ENCODE measurements at places on chromosomes 5 and 9. TPM values are rescaled to one million over a fixed set of nuclear protein-coding genes. Genes with fewer than 3 reads are reported as not detected.

DNA sequence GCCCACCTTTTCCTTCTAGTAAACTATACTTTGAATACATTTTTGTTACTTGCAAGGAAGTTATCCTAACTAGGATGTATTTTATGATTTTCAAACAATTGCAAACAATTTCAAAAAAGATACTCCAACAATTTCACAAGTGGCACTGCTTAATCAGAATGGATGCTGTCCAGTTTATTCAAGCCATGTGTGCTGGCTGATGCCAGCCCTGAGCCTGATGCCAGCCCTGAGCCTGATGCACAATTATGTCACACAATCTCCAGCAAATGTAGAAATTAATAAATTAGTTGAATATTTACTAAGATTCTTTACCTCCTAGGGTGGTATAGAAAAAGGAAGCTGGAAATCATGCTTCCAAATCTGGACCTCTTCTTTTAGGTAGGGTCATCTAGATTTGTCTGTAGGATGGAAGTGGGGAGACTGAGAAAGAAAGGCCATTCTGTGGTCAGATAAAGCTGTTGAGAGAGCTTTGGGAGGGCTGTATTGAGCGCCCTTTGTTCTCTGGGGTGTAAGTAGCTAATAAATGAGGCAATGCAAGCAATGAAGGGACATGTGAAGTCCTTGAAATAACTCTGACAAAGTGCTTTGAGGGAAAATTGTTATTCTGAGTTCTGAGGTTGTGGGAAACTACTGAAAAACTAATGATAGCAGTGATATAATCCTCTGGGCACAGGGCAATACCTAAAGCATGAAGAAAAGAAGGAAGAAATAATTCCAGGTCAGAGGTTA, 5.8 kb upstream of the C6 start:
- no peak for DNase-seq

GRCh38 chr9:86034863-86035734, 64.3 kb downstream of the GOLM1 start:
- DNase-seq: no peak

GRCh38 chr5:136631186-136631585, 265.8 kb upstream of the TRPC7 start:
- no peak for DNase-seq

DNA sequence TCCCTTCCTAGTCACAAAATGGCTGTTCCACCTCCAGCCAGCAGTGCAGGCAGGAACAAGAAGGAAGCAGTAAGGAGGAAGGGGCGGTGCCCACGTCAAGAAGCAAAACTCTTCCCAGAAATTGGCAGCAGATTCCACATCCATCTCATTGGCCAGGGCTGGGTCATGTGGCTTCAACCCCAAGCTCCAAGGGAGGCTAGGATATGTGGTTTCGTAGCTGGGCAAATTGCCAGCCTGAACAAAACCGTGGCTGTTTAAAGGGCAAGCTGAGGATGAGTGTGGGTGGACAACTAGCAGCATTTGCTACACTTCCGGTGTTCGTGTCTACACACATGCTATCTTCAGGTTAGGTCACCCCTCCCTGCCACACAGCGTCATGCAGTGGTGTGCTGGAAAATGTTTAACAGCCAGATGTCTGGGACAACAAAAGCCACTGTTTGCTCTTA, 92.1 kb upstream of the MAP1B start:
- no peak for DNase-seq

- no peak for DNase-seq
Measured at GRCh38 chr9:89541798-89542197, 43.9 kb upstream of the SEMA4D start.

- no peak for DNase-seq
Measured at GRCh38 chr5:74974451-74975091, 77.8 kb downstream of the GCNT4 start.

DNA sequence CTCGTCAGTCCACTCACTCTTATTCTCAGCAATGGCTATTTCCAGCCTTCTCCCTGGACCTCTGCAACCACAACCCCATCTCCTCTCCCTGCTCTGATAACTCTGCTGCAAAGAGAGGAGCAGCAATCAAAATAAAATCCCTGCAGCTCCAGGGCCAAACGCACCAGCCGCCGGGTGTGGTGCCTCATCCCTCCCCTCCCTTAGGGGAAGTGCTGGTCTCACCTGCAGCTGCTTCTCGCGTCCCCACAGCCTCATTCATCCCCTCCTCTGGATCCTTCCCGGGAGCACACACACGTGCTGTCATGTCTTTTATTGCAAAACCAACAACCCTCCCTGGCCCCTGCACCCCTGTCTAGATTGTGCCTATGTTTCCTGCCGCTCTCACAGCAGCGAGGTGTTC, 77.8 kb downstream of the TENT4A start:
- no peak for DNase-seq

GRCh38 chr9:124911766-124912165, 29.1 kb downstream of the GOLGA1 start:
- no peak for DNase-seq

DNA sequence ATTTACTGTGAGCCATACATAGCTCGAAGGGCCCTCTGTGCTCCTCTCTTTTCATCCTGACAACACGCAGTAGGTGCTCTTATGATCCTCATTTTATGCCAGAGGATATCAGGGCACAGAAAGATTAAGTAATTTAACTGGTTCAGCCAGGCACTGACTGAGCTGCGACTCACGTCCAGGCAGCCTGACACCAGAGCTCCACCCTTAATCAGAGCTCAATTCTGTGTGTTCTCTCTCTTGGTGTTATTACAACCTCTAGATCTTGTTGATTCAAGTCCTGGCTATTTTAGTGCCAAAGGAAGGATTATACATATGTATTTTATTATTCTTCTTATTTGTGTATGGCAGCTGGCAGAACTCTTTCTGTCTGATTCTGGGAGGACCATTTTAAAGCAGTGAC, 59.7 kb downstream of the OSMR start:
- DNase-seq: no peak

GRCh38 chr5:73751254-73751914, 125.4 kb downstream of the ARHGEF28 start:
- DNase-seq: no peak

DNA sequence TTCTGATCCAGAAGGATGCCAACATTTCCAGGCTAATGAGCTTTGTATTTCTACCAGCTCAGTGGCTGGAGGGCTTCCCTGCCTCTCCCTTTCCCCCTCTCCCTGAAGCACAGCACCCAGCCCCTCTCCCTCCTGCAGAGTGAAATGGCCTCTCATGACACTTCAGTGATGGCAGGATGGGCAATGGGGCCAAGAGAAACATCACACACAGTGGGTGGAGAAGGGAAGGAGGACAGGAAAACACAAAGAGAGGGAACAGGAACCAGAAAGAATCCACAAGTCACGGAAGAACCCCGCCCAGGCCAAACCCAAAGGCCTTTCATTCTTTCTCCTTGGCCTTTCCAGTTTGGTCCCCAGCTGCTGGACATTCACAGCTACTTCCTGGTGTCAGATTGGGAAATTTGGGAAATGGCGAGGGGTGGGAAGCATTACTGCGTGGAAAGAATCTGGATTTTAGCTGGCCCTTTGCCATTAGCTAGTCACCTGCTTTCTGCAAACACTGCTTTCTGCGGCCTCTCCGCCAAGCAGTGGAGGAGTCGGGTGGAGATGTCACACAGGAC, 82.6 kb downstream of the GLDC start:
- no peak for DNase-seq

DNA sequence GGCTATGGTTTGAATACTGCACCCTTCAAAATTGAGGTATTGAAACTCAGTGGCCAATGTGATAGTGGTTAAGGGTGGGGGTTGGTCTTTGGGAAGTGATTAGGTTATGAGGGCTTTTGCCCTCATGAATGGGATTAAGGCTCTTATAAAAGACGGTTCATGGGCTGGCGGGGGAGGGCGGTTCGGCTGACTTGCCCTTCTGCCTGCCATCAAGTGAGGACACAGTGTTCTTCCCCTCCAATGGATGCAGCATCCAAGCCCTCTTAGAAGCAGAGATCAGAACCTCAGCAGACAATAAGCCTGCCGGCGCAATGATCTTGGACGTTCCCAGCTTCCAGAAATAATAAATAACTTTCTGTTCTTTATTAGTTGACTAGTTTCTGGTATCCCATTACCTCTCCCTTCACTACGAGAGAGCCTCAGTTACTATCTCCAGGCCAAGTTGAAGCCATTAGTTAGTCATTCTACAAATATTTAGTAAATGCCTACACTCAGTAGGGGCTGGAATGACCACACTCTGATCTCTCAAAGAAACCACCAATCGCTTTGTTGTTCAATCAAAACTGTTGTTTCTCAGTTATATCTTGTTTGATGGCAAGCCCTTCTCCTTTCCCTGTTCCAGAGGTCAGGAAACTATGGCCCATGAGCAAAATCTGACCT, 219.3 kb downstream of the TSSK1B start:
- DNase-seq: no peak

DNA sequence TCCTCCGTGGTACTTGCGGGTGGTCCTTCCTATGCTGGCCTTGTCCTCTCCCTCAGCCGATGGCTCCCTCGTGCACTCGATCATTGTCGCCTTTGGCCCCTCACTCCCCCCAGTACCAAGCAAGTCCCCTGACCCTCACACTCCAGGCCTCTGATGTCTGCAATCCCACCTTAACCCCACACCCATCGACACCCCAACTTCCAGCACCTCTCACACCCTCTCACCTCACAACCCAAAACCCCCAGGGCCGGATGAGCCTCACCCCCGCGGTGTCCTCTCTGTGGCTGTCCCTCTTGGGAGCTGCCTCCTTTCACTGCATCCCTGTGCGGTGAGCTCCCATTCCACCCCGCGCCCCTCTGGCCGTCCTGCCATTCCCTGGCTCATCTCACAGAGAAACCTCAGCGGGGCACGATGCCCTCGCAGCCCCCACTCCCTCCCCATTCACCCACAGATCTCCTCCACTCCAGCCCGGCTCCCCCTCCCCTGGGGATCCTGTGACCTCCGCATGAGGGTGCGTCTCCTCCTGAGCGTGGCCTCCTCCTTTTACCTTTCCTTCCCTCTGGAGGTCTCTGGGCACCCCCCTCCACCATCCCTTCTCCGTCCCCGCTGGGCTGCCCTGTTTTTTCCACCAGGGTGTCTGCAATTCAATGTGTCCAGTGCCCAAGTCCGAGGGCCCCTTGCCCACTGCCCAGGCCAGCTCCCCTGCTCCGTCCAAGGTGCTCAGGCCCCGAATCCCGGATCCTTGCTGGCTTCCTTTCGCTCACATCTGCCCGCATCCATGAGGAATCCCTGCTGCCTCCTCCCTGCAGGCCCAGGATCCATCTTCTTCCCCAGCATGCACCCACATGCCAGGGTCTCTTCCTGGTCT, 15.8 kb upstream of the RNU6ATAC start:
- DNase-seq: no peak

Gene FOXD4L6
- not detected for total RNA-seq

Gene SAXO1
- total RNA-seq: not detected

Gene ZNF883
- not detected for total RNA-seq

Gene FYB1
- 12.1 TPM for total RNA-seq

Gene SOHLH1
- not detected for total RNA-seq

All from Peyer's patch (tissue), 4 donors.